Vagina (tissue), 2 donors: ENCODE measurements at places on chromosomes 6 and 20.

DNA sequence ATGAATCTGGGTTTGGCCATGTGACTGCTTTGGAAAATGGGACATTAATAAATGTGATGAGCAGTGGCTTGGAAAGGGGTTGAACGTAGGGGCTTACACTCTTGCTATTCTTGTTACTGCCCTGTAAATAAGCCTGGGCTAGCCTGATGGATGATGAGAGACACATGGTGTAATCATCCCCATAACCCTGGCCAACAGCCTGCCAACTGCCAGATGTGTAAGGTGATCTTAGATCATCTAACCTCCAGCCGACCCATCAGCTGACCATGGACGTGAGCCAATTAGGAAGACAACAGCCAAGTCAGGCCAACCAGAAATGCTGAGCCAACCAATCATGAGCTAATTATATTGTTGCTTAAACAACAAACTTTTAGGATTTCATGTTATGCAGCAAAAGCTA, 25.2 kb downstream of the FBXO30 start:
- DNase-seq: no peak

GRCh38 chr6:11992086-11992485, 20.0 kb upstream of the HIVEP1 start:
- no peak for DNase-seq

DNA sequence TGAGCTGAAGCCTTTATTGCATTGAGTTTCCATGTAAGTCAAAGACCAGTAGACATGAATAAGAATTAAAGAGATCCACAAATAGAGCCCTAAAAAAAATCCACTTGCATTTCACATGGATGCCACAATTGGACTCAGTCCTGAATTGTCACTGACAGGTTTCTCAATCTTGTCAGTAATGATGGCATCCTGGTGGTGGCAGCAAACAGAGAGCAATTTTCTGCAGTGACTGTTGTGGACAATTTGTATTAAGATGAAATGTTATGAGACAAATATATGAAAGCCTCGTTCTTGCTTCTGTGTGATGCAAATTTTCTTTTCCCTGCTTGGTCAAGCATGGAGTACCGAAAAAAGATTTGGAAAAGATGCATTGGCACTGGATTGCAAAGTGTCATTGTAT, 278.9 kb downstream of the SAMD5 start:
- no peak for DNase-seq

- DNase-seq: no peak
Observed at GRCh38 chr20:5173751-5174150, 46.9 kb downstream of the CDS2 start.

DNA sequence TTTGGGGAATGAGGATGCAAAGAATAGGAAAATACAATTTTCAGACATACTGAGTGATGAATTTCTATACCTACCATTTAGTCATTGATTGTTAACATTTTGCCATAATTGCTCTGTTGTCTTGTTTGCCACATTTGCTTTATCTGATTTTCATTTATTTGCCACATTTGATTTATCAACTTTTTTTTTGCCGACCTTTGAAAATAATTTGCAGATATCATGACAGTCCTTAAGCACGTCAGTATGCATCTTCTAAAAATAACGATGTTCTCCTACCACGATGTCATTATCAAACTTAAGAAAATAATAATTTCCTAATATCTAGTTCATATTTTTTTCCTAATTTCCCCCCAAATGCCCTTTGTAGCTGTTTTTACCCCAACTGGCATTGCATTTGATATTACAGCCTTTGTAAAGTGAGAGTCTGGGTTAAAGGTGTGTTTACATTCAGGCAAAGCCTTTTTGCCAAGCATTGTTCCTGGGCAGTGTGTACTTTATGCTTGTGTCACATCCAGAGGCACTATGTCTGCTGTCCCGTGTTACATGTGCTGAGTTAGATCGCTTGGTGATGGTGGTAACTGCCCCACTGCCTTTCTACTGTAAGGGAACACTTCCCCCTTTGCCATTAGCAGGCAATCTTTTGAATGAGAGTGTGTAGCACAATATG, 26.4 kb downstream of the SEC23B start:
- DNase-seq: no peak

- no peak for DNase-seq
Observed at GRCh38 chr20:23136893-23137745, 51.0 kb upstream of the CD93 start.

DNA sequence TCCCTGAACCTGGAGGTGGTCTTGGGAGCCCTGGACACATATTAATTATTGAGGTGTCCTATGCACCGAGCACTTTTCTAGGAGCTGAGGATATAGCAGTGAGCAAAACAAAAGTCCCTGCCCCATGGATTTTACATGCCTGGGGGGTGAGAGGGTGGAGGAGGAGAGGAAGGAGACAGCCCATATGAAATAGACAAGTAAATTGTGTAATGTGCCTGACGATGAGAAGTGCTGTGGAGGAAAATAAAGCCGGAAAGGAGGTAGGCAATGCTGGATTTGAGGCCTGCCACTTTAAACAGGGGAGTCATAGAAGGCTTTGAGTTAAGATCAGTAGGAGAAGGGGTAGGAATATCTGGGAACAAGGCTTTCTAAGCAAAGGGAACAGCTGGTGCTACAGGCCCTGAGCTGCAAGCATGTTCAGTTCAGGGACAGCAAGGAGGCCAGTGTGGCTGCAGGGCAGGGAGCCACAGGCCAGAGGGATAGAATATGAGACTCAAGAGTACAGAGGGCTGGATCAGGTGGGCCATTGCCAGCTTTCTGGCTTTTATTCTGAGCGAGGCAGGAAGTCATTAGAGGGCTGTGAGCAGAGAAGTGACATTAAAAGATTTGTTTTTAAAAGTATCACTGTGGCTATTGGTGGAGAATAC, 19.1 kb upstream of the MYLIP start:
- no peak for DNase-seq

GRCh38 chr20:50916257-50916656, 15.0 kb downstream of the ADNP start:
- no peak for DNase-seq

DNA sequence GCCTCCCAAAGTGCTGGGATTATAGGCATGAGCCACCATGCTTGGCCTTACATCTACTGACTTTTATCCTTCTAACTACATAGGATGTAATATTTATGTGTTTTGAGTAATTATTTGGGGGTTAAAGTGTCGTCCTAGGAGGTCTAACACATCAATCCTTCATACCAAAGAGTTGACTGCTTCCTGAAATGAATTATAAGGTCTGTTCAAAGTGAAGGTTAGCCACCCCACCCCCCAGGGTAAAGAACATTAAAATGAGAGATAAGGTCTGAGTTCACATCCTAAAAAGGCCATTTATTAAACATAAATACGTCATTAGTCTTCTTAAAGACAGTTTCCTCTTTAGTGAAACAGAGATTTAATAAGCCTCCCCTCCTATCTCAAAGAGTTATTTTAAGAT, 33.8 kb downstream of the TNFAIP3 start:
- DNase-seq: no peak

DNA sequence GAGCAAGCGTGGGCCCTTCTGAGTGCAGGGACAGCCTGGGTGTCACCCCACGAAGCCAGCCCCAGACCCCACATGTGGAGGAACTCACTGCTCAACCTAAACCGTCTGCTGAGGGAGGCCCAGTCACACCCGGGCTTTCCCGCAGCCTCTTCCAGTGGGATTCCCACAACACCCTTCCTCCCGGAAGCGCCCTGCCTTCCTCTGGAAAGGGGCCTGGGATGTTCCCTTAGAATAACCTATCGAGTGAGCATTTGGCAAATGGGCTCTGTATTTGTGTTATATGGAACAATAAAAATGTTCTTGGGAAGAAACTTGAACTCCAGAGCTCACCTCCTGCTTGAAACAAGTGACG, 100.0 kb upstream of the DUSP22 start:
- DNase-seq: no peak

DNA sequence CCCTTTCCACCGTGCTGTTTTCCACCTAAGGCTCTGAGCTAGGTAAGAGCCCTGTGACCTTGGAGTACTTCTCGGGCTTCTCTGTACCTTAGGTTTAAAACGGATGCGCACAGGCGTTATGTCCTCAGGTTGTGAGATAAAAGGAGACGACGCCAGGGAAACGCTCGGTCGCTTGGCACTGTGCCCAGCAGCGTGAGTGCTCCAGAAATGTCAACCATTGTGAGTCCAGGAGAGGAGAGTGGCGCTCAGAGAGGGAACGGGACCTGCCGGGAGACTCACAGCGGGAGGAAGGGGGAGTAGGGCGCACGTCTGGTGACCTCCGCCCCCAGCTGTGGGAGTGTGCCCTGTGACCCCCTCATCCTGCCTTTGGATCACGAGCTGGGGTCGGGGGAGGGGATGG, 33.8 kb upstream of the SCRT2 start:
- no peak for DNase-seq

- no peak for DNase-seq
Observed at GRCh38 chr6:22925304-22925835, 356.0 kb downstream of the HDGFL1 start.

- DNase-seq: no peak
Observed at GRCh38 chr20:9269280-9269971, 200.5 kb downstream of the PLCB4 start.

DNA sequence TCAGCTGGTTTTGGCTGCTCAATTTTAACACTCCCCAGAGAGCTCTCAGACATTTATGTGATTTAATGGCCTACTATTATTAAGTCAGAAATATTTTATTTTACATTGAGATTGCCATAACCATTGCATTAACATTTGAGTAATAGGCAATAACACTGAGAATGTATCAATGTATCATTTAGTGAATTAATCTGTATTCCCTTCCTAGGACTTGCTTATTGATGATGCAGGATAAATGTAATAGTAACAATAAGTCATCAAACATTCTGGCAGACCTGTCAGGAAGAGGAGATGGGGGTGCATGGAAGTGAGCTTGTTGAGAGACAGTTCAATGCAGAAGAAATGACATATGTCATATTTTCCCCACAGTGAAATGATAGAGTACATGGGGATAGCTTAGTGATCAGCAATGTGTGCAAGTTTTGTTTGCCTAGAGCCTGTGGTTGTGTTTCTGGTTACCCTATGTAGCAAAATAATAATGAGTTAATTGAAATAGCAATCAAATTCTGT, 458.9 kb downstream of the EYS start:
- no peak for DNase-seq

GRCh38 chr6:163490826-163491577, 76.5 kb downstream of the QKI start:
- DNase-seq: no peak

- no peak for DNase-seq
Observed at GRCh38 chr6:106512968-106513574, 116.2 kb downstream of the RTN4IP1 start.

- DNase-seq: no peak
Observed at GRCh38 chr20:41352106-41352505, 11.5 kb downstream of the LPIN3 start.

DNA sequence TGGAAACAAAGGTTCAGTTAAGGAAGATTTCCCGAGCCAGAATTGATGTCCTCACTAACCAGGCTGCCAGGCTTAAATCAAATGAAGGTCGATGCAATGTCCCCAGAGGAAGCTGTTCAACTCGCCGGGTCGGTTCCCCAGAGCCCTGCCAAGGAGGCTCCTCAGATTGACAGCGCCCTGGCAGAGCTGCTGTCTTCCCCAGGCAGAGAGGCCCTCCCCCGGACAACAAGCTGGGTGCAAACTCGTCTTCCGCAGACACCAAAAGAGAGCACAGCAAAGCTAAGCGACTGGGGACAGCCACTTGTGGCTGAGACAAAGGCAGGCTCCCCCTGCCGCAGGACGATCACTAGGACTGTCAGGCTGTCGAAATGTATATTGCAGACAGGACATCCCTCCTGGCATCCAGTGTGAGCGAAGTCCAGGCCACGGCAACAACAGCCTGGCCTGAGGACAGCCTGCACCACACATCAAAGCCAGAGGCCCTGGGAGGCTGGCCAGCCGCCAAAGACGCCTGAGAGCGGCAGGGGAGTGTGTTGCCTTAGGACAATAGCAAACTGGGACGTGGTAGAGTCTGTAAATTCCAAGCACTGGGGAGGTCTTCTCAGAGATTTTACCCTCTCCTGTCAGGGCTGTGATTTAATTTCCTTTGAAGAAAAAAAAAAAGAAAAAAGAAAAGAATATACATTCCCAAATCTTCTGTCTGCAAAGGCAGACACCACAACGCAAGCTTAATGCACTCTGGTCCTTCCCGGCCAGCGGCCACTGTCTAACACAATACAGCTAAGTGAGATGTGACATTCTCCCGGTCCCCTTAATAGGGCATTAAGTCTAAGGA, 99.1 kb downstream of the HIVEP2 start:
- DNase-seq: no peak

- no peak for DNase-seq
Observed at GRCh38 chr20:35611482-35611881, 4.1 kb upstream of the SPAG4 start.

- DNase-seq: no peak
Observed at GRCh38 chr20:5041433-5041832, 40.1 kb upstream of the SLC23A2 start.

- DNase-seq: no peak
Observed at GRCh38 chr6:72787391-72788031, 165.6 kb downstream of the KCNQ5 start.

GRCh38 chr6:49284180-49284579, 178.9 kb downstream of the MMUT start:
- DNase-seq: no peak

DNA sequence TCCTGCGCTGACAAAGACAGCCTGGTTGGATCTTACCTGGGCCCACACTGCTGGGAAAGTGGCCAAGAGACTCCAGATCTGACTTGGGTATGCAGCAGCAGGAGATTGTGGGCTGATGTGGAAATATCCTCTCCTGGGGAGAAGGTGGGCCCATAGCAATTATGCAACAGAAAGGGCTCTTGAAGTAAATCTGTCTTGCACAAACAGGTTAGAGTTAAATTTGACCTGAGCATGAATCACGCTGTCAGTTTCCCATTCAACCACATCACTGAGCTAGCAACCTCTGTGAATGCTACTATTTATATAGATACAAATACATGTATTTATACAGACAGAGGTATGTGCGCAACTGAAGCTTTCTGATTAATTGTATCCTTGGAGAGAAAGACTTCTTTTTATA, 28.3 kb upstream of the PDYN start:
- no peak for DNase-seq

- no peak for DNase-seq
Observed at GRCh38 chr6:73309785-73310502, 44.1 kb downstream of the DPPA5 start.

DNA sequence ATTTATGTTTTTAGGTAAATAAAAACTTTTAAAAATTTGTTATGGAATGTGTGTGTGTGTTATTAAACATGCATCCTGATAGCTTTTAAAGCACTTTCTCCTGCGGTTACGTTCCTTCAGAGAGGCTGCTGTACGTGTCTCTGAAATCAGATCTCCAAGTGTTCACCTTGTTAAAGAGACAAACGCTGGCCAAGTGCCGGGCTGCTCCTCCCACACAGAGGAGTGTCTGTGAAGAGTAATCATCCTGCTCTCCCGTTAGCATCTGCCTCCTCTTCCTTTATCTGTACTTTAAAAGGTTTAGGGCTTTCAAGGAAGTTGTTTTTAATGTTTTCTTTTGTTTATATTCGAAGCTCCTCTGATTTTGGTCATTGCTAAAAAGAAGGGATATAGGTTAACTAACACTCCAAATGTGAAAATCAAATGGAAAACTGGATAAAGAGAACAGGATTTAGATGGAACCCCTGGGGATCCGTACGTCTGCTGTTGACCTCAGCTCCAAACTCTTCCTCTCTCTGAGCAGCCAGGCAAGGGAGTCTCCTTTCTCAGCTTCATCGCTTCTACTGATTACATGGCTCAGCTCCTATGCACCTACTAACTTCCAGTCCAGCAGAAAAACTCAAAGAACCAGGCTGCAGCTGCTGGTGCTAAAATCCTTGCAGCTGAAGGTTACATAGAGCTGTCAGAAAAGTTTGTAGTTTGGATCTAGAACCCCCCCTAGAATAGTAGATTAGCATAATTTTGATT, 20.0 kb downstream of the IRF4 start:
- no peak for DNase-seq

GRCh38 chr20:533526-533925, 10.1 kb downstream of the CSNK2A1 start:
- no peak for DNase-seq
